Esophagus squamous epithelium (tissue), 5 donors: ENCODE measurements at places on chromosomes 13 and 19. TPM values are rescaled to one million over a fixed set of nuclear protein-coding genes. Genes with fewer than 3 reads are reported as not detected.

SAE1 gene
- 73.5 TPM for total RNA-seq

KLC3 gene
- total RNA-seq: 17.3 TPM

OR10H1 gene
- not detected for total RNA-seq

SLITRK5 gene
- not detected for total RNA-seq
